ENCODE measurements at places on chromosomes 3 and 15. TPM values are rescaled to one million over a fixed set of nuclear protein-coding genes. Genes with fewer than 3 reads are reported as not detected.

GRCh38 chr3:126549861-126550487 is 8.8 kb downstream of the C3orf22 start:
- no peaks in the 10 kb centered on the region for H3K36me3 ChIP-seq
- H3K27me3 ChIP-seq = no peaks in the 10 kb centered on the region
- H3K4me1 ChIP-seq = peaks cover 17% of the 10 kb centered on the region
- H3K4me3 ChIP-seq = no peak overlapping the region

GREM1 gene
- total RNA-seq = 2.9 TPM

- H3K27me3 ChIP-seq = no peaks in the 10 kb centered on the region
- no peak for DNase-seq
- H3K27ac ChIP-seq = no peak overlapping the region
- H3K4me3 ChIP-seq = no peak overlapping the region
Measured at GRCh38 chr3:14343338-14344112, 58.9 kb upstream of the SLC6A6 start.

GRCh38 chr3:12455740-12456139 is 28.5 kb upstream of the TSEN2 start:
- H3K4me3 ChIP-seq = no peak overlapping the region
- DNase-seq = no peak
- H3K36me3 ChIP-seq = no peaks in the 10 kb centered on the region
- H3K27ac ChIP-seq = no peak overlapping the region

- H3K4me3 ChIP-seq = no peak overlapping the region
- no peaks in the 10 kb centered on the region for H3K36me3 ChIP-seq
Measured at GRCh38 chr3:21894459-21895340, 143.7 kb upstream of the ZNF385D start.

- H3K36me3 ChIP-seq = no peaks in the 10 kb centered on the region
- no peak overlapping the region for H3K27ac ChIP-seq
- H3K4me3 ChIP-seq = no peak overlapping the region
Measured at GRCh38 chr15:87681104-87681503, 575.4 kb downstream of the NTRK3 start.

TTLL13 gene
- total RNA-seq = not detected

DNA sequence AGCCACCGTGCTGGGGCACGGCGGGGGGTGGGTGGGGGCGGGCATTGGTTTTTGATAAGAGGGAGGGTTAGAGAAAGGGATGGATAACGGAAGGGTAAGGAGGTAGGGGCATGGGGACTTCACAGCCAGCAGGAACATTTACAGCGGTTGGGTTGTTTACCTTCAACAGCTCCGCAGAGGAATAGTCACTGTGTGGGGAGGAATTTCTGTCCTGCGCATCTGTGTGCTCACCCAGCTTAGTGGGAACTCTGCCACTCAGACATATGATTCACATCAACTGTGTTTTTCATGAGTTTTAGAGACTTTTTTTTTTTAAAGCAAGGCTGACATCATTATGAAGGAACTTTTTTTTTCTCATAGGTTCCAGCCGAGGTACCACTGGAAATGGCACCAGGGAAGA is 19.6 kb downstream of the CHRD start:
- DNase-seq = no peak
- no peaks in the 10 kb centered on the region for H3K27me3 ChIP-seq
- H3K4me3 ChIP-seq = no peak overlapping the region
- no peaks in the 10 kb centered on the region for H3K4me1 ChIP-seq
- H3K36me3 ChIP-seq = no peaks in the 10 kb centered on the region

DNA sequence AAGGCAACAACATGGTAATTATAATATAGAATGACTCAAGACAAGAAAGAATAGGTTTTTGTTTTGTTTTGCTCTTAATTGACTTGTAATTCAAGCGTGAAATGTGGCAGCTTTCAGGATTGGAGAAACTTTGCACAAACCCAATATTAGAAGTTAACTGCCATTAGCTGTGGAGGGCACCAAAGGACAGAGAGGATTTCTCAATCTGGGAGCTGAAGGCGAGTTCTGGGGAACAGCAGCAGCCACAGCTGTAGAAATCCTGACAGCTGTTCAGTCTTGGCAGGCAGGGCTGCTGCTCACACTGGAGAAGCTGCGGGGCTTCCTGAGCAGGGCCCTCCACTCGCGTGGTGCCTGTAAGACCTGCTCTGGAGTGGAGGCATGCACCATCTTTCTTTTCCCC is 182.2 kb upstream of the IL12A start:
- DNase-seq = peak; percentile 9
- H3K27me3 ChIP-seq = no peaks in the 10 kb centered on the region
- H3K4me1 ChIP-seq = no peaks in the 10 kb centered on the region
- H3K36me3 ChIP-seq = no peaks in the 10 kb centered on the region

DNA sequence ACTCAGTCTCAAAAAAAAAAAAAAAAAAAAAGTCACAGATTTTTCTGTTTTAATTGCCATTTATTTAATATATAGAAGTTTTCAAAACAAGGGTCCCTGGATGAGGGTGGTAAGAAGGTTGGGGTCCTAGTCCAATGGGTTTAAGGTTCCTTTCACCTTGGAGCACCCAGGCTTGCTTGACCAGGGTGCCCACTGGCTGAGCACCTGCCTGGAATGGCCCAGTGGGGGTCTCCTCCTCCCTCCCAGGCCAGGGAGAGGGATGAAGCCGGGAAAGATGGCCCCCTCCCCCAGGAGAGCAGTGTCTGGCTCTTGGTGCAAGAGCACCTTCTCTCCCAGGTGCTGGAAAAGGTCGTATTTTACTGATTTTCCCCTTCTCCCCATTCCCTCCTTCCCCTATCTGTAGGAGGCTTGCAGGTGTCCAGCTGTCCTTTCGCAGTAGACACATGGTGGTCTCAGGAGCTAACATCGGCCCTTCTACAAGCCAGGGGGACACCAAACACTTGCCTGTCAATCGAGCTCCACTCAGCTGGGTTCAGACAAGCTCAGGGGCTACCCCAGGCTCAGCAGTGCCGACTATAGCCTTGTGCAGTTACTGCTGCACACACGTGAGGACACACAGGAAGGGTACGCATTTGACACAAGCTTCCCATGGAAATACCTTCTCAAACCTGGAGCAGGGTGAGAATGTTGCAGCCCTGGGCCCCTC is 112.3 kb upstream of the KLF13 start:
- H3K27me3 ChIP-seq = peaks cover 9% of the 10 kb centered on the region
- peaks cover 9% of the 10 kb centered on the region for H3K4me1 ChIP-seq
- no peak overlapping the region for H3K4me3 ChIP-seq
- no peak overlapping the region for H3K27ac ChIP-seq
- no peak for DNase-seq
- H3K36me3 ChIP-seq = no peaks in the 10 kb centered on the region

SPTBN5 gene
- total RNA-seq = not detected

RAB6B gene
- 7.7 TPM for total RNA-seq

GRCh38 chr15:38941399-38941953 is 376.9 kb upstream of the RASGRP1 start:
- H3K4me1 ChIP-seq = peaks cover 18% of the 10 kb centered on the region
- no peaks in the 10 kb centered on the region for H3K27me3 ChIP-seq
- H3K27ac ChIP-seq = no peak overlapping the region
- no peaks in the 10 kb centered on the region for H3K36me3 ChIP-seq
- no peak overlapping the region for H3K4me3 ChIP-seq

KLHL18 gene
- total RNA-seq = 14.0 TPM

PPP1R14D gene
- total RNA-seq = not detected

THBS1 gene
- total RNA-seq = 14.6 TPM

MITF gene
- not detected for total RNA-seq

GABPB1 gene
- total RNA-seq = 77.7 TPM

- H3K4me3 ChIP-seq = no peak overlapping the region
- H3K4me1 ChIP-seq = no peaks in the 10 kb centered on the region
- no peak overlapping the region for H3K27ac ChIP-seq
- peaks cover 64% of the 10 kb centered on the region for H3K27me3 ChIP-seq
- no peaks in the 10 kb centered on the region for H3K36me3 ChIP-seq
Measured at GRCh38 chr15:100343251-100343650, 1.5 kb upstream of the ADAMTS17 start.

DNA sequence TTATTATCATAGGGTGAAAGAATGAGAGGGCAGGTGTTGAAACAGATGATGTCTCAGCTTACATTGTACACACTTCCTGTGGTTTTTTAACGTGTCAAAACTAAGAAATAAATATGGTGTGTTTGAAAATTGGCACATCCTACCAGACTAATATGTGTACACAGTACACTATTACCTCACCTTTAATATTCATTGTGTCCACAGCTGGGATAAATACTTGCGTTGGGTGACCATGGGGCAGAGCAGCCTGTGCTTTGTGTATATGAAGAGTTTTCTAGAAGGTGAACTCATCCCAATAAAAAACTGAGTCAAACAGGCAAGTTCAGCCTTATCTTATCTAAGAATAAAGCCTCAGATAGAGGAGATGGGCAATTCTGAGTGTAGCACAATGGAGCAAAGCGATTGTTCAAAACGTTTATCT is 17.3 kb downstream of the SUCNR1 start:
- H3K27me3 ChIP-seq = no peaks in the 10 kb centered on the region
- H3K4me3 ChIP-seq = no peak overlapping the region
- H3K4me1 ChIP-seq = peaks cover 6% of the 10 kb centered on the region
- no peaks in the 10 kb centered on the region for H3K36me3 ChIP-seq

KLHL40 gene
- total RNA-seq = not detected

HRG gene
- total RNA-seq = not detected

PP2D1 gene
- total RNA-seq = not detected

DNA sequence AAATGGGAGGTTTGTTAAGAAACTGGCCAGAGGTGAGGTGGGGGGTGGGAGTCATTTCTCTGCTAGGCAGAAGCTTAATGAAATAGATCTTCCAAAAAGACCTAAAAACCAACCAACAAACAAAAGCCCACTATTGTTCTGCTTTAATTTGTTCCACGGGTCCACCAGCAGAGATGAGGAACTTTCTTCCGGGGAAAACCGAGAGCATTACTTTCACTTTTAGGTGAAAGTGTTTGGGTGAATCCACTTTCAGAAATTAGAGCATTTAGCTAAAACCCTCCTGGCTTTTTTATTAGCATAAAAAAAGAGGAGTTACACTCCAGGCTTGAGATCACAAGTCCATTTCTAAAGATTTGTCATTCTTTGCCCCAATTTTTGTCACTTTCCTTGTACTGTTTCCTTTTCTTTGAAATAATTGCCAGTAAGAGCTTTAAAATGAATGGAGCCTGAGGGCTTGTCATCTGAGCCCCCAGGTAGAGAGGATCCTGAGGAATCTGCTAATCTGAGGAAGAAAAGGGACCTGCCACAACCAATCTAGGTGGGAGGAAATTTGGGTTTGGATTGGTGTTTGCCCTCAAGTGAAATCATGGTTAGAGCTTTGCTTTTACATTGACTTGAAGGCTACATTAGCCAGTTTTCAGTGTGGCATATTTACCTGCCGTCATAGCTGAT is 667.6 kb downstream of the NAALADL2 start:
- DNase-seq = no peak
- H3K36me3 ChIP-seq = no peaks in the 10 kb centered on the region
- no peak overlapping the region for H3K4me3 ChIP-seq
- peak overlapping the region; percentile 9 for H3K27ac ChIP-seq

DNA sequence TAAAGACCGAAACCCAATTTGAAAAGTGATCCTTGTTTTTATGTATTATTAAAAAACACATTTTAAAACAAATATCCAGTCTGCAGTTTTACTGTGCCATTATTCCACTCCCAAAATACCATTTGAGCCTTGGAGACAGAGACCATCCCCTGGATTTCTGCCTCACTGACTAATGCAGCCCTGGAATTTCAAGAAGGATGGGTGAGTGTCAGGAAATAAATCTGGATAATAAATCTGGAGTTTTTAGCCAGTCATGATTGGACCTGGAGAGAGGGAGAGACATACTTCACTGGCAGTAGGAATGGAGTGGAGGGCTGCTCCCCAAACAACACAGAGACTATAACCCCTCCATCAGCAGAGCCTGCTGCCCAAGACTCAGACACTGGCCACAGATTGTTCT is 123.3 kb downstream of the MYLK start:
- no peak overlapping the region for H3K27ac ChIP-seq
- DNase-seq = no peak
- H3K27me3 ChIP-seq = no peaks in the 10 kb centered on the region
- H3K4me3 ChIP-seq = no peak overlapping the region

GRCh38 chr15:43896543-43896942 is 69.7 kb downstream of the WDR76 start:
- H3K27ac ChIP-seq = no peak overlapping the region
- no peak for DNase-seq
- no peaks in the 10 kb centered on the region for H3K36me3 ChIP-seq
- no peaks in the 10 kb centered on the region for H3K27me3 ChIP-seq
- H3K4me1 ChIP-seq = no peaks in the 10 kb centered on the region

- H3K4me3 ChIP-seq = no peak overlapping the region
- H3K27ac ChIP-seq = no peak overlapping the region
- H3K36me3 ChIP-seq = no peaks in the 10 kb centered on the region
- DNase-seq = no peak
- peaks cover 72% of the 10 kb centered on the region for H3K4me1 ChIP-seq
Measured at GRCh38 chr15:90038632-90039095, 37.5 kb downstream of the ZNF710 start.

DNA sequence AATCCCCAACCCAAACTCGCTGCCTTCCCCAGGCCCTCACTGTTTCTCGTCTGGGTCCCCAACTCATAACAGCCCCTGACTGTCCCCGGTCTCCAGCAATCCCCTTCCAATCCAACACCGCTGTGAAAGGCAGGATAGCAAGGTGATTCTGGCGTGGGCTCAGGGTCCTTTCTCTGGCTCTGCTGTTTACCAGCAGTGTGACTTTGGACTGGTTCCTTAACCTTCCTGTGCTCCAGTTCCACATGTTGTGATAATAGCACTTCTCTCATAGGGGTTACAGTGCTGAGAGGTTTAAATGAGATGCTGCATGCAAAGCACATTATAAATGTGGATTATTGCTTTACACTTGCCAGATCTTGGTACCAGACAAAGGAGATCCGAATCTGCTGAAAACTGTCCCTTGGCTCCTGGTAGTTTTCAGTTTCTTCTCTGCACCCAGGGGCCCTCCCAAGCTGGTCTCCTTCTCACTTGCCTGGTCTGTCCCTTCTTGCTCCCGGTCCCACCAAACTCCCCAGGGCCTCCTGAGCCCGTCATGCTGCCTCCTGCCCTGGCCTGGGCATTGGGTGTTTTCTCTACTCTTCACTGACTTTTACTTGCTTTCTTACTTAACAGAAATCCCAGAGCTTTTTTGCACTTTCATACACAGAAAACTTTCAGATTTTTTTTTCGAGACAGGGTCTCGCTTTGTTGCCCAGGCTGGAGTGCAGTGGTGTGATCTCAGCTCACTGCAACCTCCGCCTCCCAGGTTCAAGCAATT is 26.8 kb upstream of the CYP11A1 start:
- no peaks in the 10 kb centered on the region for H3K36me3 ChIP-seq
- H3K27ac ChIP-seq = no peak overlapping the region
- H3K4me3 ChIP-seq = no peak overlapping the region
- no peak for DNase-seq

- no peaks in the 10 kb centered on the region for H3K27me3 ChIP-seq
- H3K36me3 ChIP-seq = no peaks in the 10 kb centered on the region
- H3K27ac ChIP-seq = no peak overlapping the region
- H3K4me3 ChIP-seq = no peak overlapping the region
- DNase-seq = no peak
Measured at GRCh38 chr15:40045572-40046217, 6.7 kb upstream of the SRP14 start.

AADACL2 gene
- not detected for total RNA-seq

Data from neural progenitor cell (in vitro differentiated cells).